ENCODE measurements at places on chromosomes 7 and 10.
A peak's percentile ranks its signal among the peaks of the same experiment; 100 is the strongest.

GRCh38 chr10:125709553-125710474 lies 9.7 kb upstream of the EDRF1 start:
- no peak for DNase-seq

DNA sequence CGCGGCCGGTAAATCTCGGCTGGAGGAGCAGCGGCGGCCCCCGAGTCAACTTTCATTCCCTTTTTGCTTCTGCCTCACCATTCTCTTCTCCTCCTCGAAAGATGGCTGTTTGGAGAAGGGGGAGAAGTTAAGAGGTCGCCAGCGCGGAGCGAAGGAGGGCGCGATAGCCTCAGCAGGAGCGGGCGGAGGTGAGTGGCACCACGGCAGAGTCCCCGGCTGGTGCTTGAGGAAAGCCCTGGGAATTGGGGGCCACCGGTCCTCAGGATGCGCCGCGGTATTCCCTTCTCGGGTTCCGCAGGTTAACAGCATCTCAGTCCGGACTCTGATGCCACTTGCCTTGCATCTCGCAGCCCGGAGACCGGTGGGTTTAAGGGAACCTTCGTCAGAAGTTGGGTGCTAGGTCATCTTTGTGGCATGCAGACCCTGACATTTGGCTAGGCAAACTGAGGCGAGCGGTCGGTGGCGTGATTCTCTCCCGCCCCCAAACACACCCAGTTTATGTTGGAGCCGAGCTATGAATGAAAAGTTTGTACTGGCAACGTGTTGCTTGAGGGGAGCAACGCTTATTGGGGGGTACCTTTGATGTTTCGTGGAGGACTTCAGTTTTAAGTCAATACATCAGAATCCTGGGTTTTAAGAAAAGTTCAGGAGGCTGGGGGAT lies 59.5 kb upstream of the PRPS1L1 start:
- DNase-seq, result no peak

DNA sequence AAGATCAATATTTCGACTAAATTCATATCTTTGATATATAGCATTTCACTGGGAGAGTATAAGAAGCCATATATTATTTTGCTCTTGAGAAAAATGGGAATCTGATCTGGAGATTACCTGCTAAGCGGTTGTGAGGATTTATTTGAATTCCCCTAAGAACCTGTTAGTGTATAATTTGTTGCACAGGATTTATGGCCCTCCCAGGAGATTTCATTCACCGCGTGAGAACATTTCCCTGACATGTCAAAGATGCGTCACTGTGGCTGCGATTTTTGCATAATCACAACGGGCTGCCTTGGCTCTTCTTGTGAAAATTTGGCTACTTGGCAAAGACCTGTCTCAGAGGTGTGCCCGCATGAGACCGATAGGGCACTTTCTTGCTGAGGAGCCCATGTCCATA lies 184.7 kb upstream of the PFKP start:
- no peak for DNase-seq

- DNase-seq, result no peak
Observed at GRCh38 chr10:60810437-60811182, 32.3 kb downstream of the CDK1 start.

GRCh38 chr7:20083781-20084180 lies 133.4 kb downstream of the MACC1 start:
- no peak for DNase-seq

GRCh38 chr10:96369890-96370583 lies 11.2 kb upstream of the OPALIN start:
- DNase-seq, result no peak

- DNase-seq, result no peak
Observed at GRCh38 chr10:71824333-71824732, 26.7 kb downstream of the PSAP start.

DNA sequence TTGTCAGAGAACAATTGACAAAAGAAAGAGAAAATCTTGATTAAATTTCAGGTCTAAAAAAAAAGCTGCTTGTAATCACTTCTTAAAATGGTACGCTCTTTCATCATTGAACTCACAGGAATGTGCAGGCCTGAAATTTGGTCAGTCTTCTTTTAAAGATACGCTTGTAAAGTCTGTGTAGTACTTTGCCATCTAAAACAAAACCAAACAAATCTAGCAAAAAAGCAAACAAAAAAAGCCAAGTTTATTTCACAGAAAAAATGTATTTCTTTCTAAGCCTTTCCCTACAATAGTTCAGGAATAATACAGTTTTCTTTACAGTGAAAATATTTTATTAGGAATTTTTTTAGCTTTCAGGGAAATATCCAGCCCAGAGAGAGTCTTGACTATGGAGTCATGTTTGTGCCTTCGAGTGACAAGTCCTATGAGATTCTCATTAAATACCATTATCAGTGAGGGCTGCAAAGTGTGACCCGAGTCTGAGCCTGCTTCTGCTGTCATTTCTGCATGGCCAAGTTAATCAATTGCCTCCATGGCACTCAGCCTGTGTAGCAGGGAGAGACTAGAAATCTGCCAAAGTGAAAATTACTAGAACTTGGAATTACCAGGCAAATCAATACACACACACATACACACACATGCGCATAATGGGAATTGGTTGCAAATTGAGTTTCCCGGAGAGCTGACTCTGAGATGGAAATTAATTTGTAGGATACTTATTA lies 172.6 kb downstream of the OTUD1 start:
- no peak for DNase-seq

GRCh38 chr10:104199567-104199966 lies 32.6 kb downstream of the CFAP43 start:
- DNase-seq, result no peak

DNA sequence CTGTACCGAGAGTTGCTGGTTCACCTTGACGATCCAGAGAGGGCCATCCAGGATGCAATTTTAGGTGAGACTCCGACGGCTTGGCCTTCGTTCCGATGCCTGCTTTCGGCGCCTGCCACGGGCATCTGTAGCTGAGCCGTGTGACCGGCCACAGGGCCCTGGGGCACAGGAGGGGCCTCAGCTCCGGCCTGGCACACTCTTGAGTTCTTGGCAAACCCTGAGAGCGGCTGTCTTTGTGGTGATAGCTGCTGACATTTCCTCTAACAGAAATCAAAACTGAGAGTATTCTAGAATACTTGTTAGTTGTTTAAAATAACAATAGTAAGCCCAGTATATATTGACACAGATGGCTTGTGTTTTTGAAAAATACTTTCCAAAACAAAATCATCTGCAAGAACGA lies 52.2 kb upstream of the SUN1 start:
- DNase-seq, result no peak

DNA sequence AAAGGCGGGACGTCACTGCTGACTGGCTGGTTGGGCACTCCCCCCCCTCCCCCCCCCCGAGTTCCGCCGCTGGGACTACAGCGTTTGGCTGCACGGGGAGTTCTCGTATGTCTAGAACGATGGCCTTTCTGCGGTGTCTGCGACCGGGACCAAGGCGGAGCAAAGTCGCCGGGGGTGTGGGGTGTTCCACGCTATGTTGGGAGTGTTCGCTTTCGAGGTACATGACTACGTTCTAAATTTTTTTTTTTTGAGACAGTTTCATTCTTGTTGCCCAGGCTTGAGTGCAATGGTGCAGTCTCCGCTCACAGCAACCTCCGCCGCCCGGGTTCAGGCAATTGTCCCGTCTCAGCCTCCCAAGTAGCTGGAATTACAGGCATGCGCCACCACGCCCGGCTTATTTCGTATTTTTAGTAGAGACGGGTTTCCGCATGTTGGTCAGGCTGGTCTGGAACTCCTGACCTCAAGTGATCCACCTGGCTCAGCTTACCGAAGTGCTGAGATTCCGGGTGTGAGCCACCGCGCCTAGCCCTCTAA lies 573 bp upstream of the IDI1 start:
- DNase-seq, result no peak

DNA sequence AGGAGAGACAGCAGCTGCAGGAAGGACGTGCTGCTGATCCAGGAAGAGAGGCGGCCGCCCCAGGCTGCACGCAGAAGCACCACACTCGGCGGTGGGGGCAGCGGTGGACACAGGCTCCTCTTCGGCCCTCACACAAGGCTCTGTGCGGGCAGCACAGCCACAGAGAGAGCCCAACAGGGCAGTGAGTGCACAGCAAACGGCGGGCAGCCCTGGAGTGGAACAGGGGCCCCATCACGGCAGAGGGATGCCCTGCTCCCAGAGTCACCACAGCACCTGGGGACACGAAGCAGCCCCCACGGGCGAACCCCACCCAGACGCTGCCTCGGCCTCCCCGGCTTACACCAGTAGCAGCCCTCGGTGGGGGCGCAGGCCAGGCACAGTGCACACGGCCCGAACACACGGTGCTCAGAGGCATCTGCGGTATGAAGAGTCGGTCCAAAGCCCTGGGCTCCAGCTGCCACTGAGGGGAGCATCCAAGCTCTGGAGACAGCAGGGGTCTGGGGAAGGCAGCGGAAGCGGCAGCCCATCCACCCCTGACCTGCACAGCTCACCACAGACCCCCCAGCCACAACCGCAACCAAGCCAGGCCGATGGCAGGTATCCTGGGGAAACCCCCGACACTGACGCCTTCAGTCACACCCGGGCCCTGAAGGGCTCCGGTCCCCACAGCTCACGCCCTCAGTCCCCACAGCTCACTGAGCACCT lies 16.8 kb downstream of the NUDT1 start:
- DNase-seq, result no peak

DNA sequence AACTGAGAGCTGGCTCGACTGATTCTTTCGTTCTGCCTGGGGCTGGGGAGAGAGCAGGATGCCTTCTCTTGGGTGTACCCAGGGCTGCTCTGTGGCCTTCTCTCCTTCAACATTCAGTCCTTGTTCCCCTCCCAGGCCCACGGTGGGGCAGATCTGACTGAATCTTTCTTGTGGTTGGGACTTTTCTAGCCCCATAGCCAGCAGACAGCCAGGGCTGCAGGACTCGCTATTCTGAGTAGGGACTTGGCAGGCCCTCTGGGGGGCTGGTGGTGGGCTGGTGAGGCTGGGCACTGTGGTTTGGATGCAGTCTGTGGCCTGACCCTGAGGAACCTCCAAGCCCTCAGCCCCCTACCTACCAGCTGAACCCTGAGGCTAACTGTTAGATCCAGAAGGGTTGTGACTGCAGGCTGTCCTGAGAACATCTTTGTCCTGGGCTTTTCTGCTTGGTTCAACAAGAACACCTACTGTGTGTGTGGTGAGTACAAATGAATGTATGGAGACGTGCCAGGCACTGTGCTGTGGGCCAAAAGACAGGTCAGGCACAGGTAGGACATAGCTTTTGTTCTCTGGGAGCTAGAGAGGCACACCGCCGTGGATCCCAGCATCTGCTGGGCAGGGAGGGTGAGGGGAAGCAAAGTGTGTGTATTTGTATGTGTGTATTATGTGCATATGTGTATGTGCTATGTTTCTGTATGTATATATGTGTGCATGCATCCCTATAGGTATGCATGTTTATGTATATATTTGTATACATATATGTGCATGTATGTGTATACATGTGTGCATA lies 2.1 kb upstream of the PALD1 start:
- peak; percentile 18 for DNase-seq

DNA sequence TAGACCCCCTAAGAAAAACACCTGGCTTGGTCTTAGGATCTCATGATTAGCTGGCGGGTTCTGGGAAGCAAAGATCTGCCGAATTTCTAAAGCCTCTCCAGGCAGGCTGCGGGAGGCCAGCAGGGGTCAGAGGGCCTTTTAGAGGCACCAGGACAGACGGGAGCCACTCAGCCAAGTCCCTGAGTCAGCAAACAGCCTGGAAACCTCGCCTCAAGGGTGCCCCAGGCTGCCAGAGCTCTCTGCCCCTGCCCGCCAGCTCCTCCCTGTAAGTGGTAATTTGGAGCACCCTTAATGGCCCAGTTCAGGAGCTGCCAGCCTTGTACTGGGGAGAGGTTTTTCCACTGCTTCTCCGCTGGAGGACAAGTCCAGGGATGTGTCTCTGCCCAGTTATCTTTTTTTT lies 88.7 kb downstream of the HIP1 start:
- DNase-seq, result no peak

DNA sequence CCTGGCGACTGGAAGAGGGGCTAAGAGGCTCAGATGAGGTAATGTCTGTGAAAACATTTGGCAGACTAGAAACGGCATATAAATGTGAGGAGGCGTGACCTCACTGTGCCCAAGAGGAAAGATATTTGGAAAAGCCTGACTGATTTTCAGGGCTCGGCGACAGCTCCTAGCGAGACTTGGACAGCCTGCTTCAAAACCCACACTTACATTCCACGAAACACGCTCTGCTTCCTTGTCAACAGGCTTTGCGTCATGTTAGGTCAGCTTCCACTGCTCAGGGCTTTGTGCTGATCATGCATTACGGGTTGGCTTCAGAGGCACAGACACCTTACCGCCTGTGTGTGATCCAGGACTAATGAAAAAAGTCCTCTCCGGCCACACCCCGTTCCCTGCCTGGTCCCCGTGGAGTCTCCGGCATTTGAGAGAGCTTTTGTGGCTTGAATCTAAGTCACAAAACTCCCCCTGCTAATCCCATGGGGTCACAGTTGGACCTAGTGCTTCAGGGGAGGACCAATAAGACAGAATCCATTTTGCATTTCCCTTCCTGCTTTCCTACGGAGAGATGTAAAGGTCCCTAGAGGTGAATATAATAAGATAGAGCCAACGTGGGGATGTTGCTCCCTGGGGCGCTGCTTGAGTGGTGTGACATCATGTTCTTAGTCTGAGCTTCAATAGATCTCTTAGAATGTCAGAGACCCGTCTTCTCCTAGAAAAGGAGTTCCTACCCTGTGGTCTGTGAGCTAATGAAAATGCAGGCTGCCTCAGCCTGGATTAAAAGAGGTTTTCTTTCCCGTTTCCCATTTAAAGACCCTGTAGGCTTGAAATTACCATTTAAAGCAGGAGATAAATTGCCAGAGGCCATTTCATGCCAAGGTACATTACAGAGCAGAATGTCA lies 25.5 kb downstream of the FGFBP3 start:
- no peak for DNase-seq

GRCh38 chr7:28190077-28190710 lies 9.6 kb upstream of the JAZF1 start:
- no peak for DNase-seq

DNA sequence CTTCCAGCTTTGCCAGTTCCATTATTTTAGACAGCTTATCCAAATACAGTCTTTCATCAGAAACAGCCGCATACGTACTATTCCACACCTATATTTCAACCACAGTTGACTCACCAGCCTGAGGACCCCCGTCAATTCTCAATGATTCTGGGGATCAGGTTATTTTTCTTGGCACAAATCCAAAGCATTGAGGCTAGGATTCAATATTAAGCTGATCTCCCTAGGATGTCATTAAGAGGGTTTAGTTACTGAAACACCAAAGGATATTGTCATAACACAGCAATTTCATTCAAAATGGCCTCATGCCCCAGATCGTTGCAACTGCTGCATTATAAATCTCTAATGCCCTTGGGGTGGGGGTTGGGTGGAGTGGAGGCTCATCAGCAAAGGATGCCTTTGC lies 214.6 kb downstream of the PTEN start:
- no peak for DNase-seq

DNA sequence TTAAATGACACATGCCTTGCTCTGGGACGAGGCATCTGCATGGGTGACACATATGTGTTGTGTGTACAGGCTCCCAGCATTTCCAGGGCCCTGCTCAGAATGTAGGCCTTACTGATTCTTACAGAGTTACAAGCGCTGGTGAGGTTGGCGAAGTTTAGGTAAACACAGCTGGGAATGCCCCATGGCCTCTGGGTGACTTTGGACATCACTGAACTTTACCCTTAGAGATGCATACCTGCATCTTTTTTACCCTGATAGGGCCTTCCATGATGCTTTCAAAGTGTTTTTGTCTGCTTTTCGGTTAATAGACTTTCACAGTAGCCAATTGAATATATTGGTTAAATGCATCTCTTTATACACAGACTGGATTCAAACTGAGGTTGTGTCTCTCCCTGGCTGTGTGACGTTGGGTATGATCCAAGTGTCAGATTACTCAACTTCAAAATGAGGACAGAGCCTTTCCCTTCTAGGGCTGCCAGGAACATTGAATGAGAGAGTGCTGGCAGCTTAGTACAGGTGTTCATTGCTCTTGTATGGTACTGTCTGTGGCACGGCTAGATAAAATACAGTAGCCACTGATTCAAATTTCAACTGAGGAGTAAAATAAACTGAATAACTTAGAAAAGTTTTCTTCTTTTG lies 29.5 kb downstream of the EGFR start:
- DNase-seq, result no peak
